ENCODE measurements at places on chromosomes 5 and 9.

DNA sequence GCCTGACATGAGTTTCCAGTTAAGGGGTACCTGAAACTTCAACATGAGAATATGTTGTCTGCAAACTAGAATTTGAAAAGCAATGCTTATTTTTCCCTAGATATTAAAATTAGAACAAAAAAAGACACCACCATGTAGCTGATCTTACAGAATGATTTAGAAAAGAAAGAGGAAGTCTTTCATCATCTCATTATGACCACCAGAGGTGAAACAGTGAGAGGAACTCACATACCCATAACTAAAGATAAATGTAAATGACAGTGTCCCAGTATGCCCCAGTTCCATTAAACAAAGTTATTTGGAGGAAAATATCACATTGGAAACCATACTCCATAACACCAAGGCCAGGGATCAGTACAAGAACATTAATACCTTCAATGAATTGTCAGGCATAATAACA lies 6.9 kb downstream of the TAF7 start:
- DNase-seq = no peak

- no peak for DNase-seq
These were observed 27.0 kb downstream of the GRIN3A start for GRCh38 chr9:101711330-101711941.

GRCh38 chr5:114327987-114328386 lies 33.9 kb upstream of the KCNN2 start:
- DNase-seq = no peak

- no peak for DNase-seq
These were observed 7.5 kb upstream of the CRB2 start for GRCh38 chr9:123348317-123348992.

DNA sequence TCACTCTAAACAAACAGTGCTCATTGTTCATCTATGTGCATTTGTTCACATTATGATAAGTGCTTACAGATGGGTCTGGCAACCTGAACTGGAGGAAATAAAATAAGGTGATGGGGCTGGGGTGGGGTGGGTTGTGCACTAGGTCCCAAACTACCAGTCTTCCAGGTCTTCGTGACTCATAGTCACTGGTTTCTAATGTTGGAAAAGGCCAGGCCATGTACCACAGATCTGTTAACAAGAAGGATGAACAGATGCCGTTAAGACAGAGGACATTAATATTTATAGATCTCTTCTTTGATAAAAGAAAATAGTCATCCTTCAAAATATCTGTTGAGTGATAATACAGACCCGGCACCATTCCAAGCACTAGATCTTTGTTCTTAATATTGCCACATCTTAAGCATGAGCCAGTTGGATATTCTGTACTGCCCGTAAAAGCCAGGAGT lies 71.4 kb upstream of the STARD4 start:
- no peak for DNase-seq

DNA sequence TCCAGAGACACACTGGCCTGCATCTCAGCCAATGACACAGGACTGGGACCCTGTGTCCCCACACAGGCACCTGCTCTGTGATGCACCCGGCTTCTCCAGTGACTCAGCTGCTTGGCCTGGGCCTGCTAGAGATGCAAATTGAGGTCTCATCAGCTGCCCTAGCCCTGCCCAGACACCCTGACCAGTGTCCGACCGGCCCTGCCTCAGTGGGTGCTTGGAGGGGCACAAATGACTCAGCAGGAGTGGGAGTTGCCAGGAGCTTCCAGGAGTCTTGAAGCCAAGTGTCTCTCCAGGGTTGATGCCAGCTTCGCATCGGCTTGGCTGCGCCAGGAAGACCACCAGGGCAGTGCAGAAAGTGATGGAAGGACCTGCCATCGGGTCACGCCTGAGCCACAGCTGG lies 148.2 kb downstream of the ICE1 start:
- no peak for DNase-seq

DNA sequence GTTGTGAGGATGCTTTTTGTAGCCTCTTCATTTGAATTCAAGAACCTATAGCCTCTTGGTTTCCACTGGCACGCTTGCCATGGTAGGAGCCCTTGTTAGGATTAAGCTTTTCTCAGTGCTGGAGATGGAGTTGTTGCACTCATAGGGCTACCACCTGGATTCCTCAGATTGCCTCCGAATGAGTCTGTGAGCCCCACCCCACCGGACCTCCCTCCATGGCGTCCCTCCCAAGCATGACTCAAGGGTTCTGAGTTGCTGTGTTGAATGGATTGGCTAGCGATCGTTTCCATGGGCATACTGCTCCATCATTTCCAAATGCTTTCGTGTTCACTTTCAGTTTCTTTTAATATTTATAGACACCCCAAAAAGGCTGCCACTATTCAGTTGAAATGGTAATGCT lies 69.9 kb downstream of the DAPK1 start:
- DNase-seq = no peak

GRCh38 chr9:72382405-72382804 lies 17.4 kb upstream of the ZFAND5 start:
- DNase-seq = no peak

DNA sequence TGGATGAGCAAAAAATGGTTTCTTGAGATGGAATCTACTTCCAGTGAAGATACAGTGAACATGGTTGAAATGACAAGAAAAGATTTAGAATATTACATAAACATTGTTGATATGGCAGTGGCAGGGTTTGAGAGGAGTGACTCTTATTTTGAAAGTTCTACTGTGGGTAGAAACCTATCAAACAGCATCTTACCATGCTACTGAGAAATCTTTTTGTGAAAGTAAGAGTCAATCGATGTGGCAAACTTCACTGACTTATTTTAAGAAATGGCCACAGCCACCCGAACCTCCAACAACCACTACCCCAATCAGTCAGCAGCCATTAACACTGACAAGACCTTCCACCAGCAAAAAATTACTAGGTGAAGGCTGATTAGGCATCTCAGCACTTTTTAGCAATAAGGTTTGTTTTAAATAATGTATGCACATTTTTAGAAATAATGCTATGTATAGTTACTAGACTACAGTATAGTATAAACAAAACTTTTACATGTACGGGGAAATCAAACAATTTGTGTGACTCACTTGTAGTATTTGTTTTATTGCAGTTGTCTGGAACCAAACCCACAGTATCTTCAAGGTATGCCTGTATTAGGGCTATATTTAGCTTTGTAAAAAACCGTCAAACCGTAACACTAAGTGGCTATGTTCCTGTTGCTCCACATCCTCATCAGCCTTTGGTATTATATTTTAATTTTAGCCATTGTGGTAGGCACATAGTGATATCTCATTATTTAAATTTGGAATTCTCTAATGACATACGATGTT lies 30.6 kb upstream of the ADAMTS6 start:
- no peak for DNase-seq

GRCh38 chr5:1138445-1139245 lies 26.8 kb upstream of the SLC12A7 start:
- DNase-seq = no peak

GRCh38 chr5:175800656-175801081 lies 70.7 kb upstream of the CPLX2 start:
- DNase-seq = no peak

- no peak for DNase-seq
These were observed 40.0 kb downstream of the NACC2 start for GRCh38 chr9:136054798-136055714.

GRCh38 chr9:27527702-27528075 lies 1.9 kb downstream of the MOB3B start:
- DNase-seq = no peak

- DNase-seq = no peak
These were observed 60.3 kb downstream of the STX17 start for GRCh38 chr9:99966716-99967115.

- no peak for DNase-seq
These were observed 179.6 kb downstream of the GRIA1 start for GRCh38 chr5:153670101-153670500.

GRCh38 chr5:95850391-95850894 lies 27.9 kb upstream of the GLRX start:
- DNase-seq = no peak

DNA sequence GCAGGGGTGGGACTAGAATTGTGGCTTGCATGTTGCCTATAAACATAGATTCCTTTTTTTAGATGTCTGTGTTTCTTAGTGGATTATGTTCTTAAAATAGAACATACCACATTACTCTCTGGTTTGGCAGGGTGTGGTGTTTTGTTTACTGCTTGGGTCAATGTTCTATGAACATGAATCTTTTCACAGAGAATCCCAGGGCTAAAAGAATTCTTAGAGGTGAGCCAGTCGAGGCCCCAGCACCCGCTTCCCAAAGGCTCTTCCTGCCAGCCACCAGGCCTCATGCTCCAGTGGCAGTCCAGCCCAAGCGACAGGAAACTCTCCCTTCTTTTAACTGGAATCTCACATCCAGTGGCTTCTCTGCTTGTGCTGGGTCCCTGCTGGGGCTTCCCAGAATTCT lies 126.6 kb downstream of the C9orf152 start:
- DNase-seq = no peak

DNA sequence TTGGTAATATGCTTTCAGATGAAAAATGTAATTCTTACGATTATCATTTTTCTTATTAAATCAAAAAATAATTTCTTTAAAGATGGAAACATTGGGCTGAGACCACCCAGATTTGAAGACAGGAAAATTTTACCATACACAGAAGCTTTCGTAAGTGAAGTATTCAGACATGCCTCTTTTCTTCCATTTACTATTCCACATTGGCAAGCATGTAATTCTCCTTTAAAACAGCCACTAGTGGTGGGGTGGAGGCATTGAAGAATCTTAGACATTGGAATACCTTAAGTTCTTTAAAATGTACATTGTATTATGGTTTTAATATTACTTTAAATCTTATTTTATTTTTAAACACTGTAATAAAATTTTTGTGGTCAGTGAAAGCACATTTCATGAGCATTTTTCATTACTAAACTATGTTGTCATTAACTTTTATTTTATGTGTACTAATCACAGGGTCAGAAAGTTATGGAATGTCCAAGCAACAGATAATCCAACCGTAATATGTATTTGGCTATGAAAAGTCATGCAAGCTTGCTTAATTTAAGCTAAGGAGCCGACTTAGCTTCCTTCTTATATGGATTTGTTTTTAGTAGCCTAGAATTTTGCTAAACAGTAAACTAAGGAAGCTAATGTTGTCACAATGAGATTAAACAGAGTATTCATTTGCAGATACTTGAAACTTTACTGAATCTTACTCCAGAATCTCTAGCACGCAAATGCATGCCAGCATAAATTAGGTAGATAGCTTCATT lies 97.4 kb upstream of the ALDH1A1 start:
- no peak for DNase-seq

- no peak for DNase-seq
These were observed 38.1 kb downstream of the SEMA6A start for GRCh38 chr5:116536316-116537083.

- no peak for DNase-seq
These were observed 142.2 kb downstream of the PLCXD3 start for GRCh38 chr5:41368158-41368557.

DNA sequence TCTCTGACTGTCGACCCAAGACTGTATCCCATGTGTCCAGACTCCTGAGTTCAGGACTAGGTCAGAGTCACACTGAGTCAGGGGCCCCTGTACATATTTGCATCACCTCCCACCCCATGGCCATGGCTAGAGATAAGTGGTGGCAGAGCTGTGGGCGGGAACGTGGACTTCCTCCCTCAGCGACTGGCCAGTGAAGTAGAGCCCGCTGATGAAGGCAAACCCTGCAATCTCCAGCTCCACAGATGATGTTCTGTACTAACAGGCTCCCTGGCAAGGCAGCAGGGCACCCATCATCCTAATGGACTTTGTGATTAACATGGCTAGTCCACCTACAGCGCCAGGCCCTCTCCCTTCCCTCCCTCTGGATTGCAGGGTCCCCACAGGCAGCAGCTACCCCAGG lies 110.5 kb upstream of the LRRTM2 start:
- no peak for DNase-seq

DNA sequence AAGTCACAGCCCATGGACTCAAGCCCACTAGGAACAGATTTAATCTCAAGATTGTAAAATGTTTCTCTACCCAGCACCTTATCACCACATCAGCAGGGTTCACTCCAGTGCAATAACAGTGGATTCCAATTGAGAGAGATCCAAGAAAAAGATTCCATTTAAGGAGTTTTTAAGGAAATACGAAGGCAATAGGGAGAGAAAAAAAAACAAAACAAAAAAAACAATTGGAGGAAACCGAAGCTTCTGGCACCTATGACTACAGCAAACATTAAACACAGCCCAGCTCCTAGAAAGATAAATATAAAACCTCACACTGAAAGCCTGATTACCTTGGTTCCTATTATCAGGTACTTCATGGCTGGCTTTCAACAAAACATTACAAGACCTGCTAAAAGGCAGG lies 192.7 kb downstream of the DAB2IP start:
- DNase-seq = no peak

- DNase-seq = no peak
These were observed 13.0 kb upstream of the C9orf72 start for GRCh38 chr9:27586304-27586703.

GRCh38 chr9:103900466-103900865 lies 193.6 kb upstream of the SMC2 start:
- DNase-seq = no peak

DNA sequence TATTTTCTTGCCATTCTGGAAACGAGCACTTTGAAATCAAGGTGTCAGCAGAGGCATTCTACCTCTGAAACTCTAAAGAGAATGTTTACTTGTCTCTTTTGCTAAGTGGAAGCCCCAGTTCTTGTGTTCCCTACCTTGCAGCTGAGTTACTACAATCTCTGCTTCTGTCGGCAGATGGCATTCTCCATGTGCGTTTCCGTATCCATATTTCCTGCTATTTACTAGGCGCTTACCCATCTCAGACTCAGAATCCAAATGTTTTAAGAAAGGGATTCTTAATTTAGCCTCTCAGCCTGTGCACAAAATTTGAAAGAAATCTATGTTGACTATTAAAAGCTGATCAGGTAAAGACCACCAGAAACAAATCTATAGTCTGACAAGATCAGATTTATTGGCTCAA lies 221.3 kb upstream of the FTMT start:
- no peak for DNase-seq

DNA sequence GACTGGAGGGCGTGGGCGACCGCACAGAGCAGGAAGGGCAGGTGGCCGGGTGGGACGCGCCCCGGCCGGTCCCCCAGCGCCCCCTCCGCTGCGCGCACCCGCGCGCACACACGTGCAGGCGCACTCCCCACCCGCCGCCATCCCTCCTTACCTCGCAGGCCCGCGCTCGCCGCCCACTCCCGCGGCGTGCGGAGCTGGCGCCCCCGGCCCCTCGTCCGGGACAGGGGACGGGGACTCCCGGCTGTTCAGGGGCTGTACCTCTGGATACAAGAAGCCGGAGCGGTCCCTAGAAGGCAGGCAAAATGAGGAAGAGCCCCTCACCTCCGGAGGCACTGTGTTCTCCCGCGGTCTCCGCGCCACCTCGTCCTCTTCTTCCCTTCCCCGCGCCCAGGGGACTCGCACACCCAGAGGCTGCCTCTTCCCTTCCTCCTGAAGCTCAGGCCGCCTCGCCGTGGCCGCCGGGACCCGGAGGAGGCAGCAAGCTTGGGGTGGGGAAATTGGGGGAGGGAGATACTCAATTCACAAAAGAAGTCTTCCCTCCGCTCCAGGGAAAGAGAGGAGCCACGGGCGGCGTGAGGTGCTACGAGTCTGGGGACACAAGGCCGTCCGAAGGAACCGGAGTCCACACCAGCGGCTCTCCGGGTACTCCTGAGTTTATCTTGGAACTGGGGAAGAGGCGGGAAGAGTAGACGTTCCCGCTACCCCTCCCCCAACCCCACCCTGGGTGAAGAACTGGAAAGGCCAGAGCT lies 1.4 kb upstream of the GABRB2 start:
- DNase-seq = no peak
